ENCODE measurements at places on chromosomes 5 and 9. TPM values are rescaled to one million over a fixed set of nuclear protein-coding genes. Genes with fewer than 3 reads are reported as not detected.

C9orf50 gene
- 0.33 TPM for polyA plus RNA-seq

CDC23 gene
- polyA plus RNA-seq: 35.7 TPM

ADRB2 gene
- polyA plus RNA-seq: 0.57 TPM

PTGES2 gene
- 59.1 TPM for polyA plus RNA-seq

FREM1 gene
- polyA plus RNA-seq: 10.0 TPM

DDX4 gene
- 0.10 TPM for polyA plus RNA-seq

FAT2 gene
- polyA plus RNA-seq: 0.75 TPM

HRH2 gene
- 2.1 TPM for polyA plus RNA-seq

GRM6 gene
- 0.70 TPM for polyA plus RNA-seq

ITGA2 gene
- polyA plus RNA-seq: 13.7 TPM

BRINP1 gene
- 0.67 TPM for polyA plus RNA-seq

PCDHGA3 gene
- 0.96 TPM for polyA plus RNA-seq

LCN9 gene
- not detected for polyA plus RNA-seq

CDKN2B-AS1 gene
- polyA plus RNA-seq: 1.7 TPM

STPG3 gene
- polyA plus RNA-seq: 3.4 TPM

ZNF608 gene
- polyA plus RNA-seq: 44.2 TPM

PAEP gene
- polyA plus RNA-seq: 0.09 TPM

SSBP2 gene
- polyA plus RNA-seq: 27.8 TPM

FBP1 gene
- polyA plus RNA-seq: 259 TPM

TTC39B gene
- polyA plus RNA-seq: 33.4 TPM

SSNA1 gene
- polyA plus RNA-seq: 66.0 TPM

DMRT2 gene
- not detected for polyA plus RNA-seq

TMEM215 gene
- 0.06 TPM for polyA plus RNA-seq

FAM221B gene
- 0.10 TPM for polyA plus RNA-seq

PHF2 gene
- polyA plus RNA-seq: 24.9 TPM

OR13F1 gene
- not detected for polyA plus RNA-seq

GBGT1 gene
- 8.7 TPM for polyA plus RNA-seq

SOWAHA gene
- polyA plus RNA-seq: 54.3 TPM

SPATA31C1 gene
- 0.18 TPM for polyA plus RNA-seq

F2RL2 gene
- polyA plus RNA-seq: 5.4 TPM

PCDHGB7 gene
- 3.6 TPM for polyA plus RNA-seq

TPM2 gene
- polyA plus RNA-seq: 463 TPM
